ENCODE measurements at places on chromosomes 1 and 21. TPM values are rescaled to one million over a fixed set of nuclear protein-coding genes. Genes with fewer than 3 reads are reported as not detected.

DNA sequence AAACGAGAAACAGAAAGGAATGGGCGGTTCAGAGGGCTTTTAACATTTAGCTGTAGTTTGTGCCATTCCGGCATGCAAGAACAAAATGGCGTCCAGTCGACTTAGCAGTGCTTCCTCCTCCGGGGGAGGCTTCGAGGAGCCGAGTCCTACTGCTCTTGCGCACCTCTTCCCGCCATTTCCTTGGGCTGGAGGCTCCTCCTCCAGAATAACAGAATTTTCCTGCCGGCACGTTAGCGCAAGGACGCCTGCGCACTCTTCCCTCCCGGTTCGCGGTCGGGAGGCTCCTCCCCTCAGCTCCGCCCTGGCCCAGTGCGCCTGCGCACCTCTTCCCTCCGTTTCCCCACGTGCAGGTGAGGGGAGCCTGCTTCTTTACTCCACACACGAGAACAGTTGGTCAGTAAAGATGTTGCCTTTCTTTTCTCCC lies 1.0 kb downstream of the DMRTB1 start:
- DNase-seq = no peak

- no peak for DNase-seq
These were observed 1.6 kb upstream of the S100A6 start for GRCh38 chr1:153537376-153537730.

DNA sequence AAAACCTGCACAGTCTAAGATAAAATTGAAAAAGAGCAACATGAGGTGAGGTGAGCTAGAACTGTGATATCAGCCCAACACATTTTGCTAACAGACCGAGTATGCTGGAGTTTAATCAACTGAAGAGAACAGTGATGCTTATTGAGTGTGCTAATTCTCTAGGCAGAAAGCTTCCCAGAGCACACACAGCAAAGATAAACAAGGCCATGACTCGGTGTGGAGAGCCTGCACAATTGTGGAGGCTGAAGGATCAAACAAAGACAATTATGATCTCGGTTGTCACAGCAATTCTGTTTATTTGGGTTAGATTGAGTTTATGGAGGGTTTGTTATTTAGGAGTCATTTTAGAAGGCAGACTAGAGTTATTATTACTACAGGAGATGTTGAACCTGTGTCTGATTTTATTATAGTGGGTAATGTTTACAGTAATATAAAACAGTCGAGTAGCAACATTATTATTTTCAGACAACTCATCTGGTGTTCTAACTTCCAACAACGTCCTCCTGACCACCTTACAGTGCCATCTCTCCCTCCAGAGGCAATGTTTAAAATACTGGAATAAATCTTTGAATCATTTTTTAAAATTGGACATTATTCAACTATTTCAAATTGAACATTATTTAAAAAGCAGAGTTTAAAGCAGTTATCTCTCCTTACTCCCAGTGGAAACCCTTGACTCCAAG lies 40.2 kb downstream of the DPT start:
- DNase-seq = no peak

- DNase-seq = no peak
These were observed 664.1 kb upstream of the CAMK1G start for GRCh38 chr1:208919371-208919770.

- DNase-seq = no peak
These were observed 52.3 kb downstream of the COL18A1 start for GRCh38 chr21:45457161-45457831.

GRCh38 chr1:12584900-12585525 lies 33.0 kb downstream of the DHRS3 start:
- DNase-seq = no peak

GRCh38 chr1:56125316-56125715 lies 454.0 kb downstream of the PLPP3 start:
- DNase-seq = no peak

GRCh38 chr1:57949168-57949567 lies 525.3 kb upstream of the DAB1 start:
- DNase-seq = no peak

TLCD4 gene
- 9.2 TPM for total RNA-seq

DNA sequence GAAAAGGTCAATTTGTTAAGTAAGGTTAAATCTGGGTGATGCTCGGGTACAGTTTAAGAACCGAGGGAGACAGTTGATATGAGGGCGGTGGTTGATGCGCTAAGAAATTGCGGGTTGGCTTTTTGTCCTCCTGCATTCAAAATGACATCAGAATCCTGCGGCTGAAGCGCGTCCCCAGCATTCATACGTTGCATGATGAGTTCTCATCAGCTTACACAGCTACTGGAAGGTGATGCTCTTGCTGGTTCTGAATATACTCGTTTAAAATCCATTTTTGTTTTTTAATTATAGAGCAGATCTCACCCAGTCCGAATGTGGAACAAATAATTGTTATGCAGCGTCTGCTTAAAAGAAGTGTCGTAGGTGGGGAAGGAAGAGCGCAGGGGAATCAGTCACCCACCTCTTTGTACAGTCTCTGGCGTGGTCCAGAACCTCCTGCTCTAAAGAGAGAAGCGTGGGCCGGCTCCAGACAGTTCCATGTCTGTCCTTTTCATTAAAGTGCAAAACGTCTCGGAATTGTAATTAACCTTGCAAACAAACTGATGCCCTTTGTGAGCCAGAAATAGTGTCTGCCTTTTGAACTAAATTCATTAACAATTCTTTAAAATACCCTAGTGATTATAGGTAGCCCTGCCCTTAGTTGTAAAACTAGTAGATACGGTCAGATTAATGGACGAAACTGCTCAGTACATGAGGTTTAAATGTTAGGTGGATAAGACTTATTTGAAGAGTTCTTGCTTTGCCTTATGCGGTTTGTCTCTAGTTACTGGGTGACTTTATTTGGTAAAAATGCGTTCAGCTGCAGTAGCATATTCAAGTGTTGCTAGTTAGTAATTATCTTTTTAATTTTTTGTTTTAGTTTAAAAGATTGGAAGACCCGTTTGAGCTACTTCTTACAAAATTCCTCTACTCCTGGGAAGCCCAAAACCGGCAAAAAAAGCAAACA lies 741 bp downstream of the RGS2 start:
- DNase-seq = no peak

DNA sequence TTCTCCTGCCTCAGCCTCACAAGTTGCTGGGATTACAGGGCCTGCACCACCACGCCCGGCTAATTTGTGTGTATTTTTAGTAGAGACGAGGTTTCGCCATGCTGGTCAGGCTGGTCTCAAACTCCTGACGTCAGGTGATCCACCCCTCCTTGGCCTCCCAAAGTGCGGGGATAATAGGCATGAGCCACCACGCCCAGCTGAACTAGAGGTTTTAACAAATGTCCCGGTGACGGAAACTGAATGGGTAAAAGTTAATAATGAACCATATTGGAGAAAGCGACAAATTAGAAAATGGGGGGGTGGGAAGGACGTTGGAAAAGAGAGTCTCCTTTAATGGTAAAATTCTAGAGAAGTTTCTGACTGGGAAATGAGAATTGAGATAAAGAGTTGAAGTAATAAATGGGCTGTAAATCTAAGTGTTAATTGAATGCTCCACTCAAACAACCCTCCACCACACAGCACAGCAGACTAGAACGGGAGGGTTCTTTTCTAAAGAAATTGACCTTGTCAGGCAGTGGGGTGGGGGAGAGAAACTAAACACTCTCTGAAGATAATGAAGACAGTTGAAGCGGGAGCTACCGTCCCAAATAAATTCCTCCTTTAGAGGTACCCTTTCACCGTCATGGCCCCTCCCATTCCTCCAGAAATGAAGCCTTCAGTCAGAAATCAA lies 46.9 kb upstream of the PUM1 start:
- DNase-seq = no peak

ARTN gene
- total RNA-seq = not detected

ERRFI1 gene
- total RNA-seq = 63.9 TPM

NBPF10 gene
- 1.0 TPM for total RNA-seq

HES3 gene
- total RNA-seq = not detected
